Thymus (tissue), 14 donors: ENCODE measurements at places on chromosomes 4 and X. TPM values are rescaled to one million over a fixed set of nuclear protein-coding genes. Genes with fewer than 3 reads are reported as not detected.

Gene FAT1
- 16.1 TPM for polyA plus RNA-seq

Gene ASIC5
- polyA plus RNA-seq = not detected

Gene TMEM156
- polyA plus RNA-seq = 23.7 TPM

Gene ARHGEF38
- 0.30 TPM for polyA plus RNA-seq

Gene ELOVL6
- 2.8 TPM for polyA plus RNA-seq

Gene GBA3
- 0.37 TPM for polyA plus RNA-seq

Gene FIP1L1
- 68.0 TPM for polyA plus RNA-seq

Gene HAND2
- polyA plus RNA-seq = 1.2 TPM

Gene ESX1
- polyA plus RNA-seq = 0.05 TPM

Gene RAB39B
- 8.1 TPM for polyA plus RNA-seq

Gene DMP1
- 1.1 TPM for polyA plus RNA-seq
